ENCODE measurements at places on chromosomes 3 and 15.

DNA sequence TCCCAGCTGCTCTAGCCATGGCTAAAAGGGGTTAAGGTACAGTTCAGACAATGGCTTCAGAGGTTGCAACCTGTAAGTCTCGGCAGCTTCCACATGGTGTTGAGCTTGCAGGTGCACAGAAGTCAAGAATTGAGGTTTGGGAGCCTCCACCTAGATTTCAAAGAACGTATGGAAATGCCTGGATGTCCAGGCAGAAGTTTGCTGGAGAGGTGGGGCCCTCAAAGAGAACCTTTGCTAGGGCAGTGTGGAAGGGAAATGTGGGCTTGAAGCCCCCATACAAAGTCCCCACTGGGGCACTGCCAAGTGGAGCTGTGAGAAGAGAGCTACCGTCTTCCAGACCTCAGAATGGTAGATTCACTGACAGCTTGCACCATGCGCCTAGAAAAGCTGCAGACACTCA, 73.7 kb downstream of the STT3B start:
- DNase-seq = no peak

DNA sequence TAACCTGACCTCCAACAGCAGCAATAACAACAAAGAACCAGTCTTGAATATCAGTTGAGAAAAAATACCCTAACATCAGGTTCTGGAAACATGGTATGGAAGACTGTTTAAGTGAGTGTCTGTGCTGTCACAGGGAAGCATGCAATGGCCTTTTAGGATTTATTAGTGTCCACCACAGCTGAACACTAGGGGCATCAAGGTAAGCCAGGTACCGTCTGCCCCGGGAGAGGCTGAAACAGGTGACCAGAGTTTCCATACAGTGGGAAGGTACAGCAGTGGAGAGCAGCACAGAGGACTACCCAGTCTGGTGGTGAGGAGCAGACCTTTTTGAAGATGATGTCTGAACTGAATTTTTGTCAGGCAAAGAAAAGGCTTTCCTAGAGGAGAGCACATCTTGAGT, 18.4 kb downstream of the ZDHHC23 start:
- no peak for DNase-seq

GRCh38 chr3:179970746-179971145, 66.0 kb downstream of the PEX5L start:
- no peak for DNase-seq

DNA sequence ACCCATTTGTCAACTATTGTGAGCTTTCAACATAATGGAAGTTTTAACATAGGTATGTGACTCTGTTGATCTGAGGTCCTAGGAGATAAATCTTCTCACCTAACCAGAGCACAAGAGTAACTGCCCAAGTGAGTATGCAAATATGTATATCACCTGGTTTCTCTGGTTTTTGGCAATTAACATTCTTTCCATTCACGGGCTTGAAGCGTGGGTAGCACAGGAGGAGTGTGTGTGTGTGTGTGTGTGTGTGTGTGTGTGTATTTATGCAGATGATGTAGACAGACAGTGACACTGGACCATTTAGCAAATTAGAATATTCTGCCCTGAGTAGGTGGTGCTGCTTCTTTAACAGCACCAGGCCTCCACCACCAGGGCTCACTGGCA, 15.0 kb downstream of the EPHB1 start:
- DNase-seq = no peak

GRCh38 chr3:19074257-19074900, 73.9 kb upstream of the KCNH8 start:
- no peak for DNase-seq

DNA sequence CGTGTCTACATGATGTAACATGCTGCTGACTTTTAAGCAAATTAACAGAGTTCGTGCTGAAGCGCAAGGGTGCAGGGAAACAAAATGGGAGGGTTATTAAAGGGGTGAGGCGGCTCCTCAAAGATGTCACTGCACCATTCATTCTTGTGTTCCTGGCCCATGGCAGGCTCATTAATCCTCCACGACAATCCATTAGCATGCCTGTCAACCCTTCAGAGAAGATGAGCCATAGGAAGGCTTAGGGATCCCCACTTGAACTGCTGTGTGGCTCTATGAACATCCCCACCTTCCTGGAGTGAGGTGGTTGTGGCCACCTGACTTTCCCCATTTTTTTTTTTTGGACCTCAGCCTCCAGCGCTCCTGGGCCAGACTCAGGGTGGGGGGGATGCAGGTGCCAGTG, 45.8 kb downstream of the IGF1R start:
- no peak for DNase-seq

- peak; percentile 100 for DNase-seq
Measured at GRCh38 chr15:32919749-32920414, 202.1 kb downstream of the GREM1 start.

DNA sequence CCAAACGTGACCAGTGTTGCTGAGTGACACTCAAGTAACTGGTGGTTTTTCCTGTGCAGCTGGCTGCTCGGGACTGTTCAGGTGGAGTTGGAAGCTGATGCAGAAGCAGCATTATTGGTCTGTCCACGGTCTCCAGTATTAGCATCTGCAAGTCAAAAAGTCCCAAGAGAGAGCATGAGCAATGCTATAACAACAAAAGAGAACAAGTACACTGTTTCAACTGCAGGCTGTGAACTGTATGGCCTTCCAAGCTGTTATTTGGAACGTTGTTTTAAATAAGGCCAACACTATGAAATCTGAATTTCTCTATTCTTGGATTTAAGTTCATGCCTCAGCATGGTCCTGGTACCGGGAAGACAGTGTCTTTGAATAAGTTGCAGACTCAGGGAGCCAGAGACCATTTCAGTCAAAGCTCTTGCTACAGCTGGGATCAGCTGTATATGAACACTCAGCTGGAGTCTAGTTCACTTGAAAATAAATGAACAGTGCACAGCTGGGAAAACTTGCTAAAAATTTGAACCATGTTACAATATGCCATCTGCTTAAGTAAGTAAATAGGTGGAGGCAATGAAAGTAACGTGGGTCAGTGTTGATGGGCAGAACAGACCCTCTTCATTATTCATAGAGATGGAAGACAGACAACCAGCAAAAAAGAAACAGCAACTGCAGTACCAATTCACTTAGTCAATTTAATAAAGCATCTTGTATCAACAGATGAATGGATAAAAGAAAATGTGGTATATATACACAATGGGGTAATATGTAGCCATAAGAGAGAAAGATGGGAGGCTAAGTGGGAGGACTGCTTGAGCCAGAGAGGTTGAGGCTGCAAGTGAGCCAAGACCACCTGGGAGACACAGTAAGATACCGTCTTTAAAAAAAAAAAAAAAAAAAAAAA, 45.1 kb downstream of the NR1I2 start:
- DNase-seq = no peak

Measured in fibroblast of skin of left biceps (primary cell).